ENCODE measurements at places on chromosomes 3 and 15.

GRCh38 chr3:70057426-70057825, 57.9 kb downstream of the SAMMSON start:
- no peak for DNase-seq

- DNase-seq: no peak
These were observed 22.7 kb downstream of the DGKG start for GRCh38 chr3:186339180-186339918.

- DNase-seq: no peak
These were observed 62.1 kb downstream of the MOBP start for GRCh38 chr3:39529577-39529976.

DNA sequence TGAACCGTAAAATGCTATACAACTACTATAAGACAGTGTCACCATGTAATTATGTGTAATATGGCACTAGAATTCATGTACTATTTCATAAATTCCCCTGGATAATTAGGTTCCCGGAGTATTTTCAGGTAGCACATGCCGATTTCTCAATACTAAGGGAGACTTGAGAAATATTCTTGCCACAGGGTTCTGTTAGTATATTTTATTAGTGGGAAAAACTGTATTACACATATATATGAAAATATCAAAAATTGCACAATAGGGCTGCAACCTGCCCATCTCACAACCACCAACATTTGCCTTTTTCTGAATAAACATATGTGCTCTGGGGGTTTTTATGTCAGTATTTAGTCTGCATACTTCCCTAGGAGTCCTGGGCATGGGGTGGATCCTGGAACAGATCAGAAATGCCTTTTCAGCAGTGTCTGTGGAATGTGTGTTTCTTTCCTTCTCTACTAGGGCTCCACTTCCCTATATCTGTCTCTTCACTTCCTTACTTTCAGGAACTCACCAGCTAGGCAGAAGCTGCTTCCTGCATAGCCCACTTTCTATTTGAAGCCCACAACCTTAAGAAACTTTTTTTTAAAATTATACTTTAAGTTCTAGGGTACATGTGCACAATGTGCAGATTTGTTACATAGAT, 87.5 kb downstream of the RPL39L start:
- DNase-seq: no peak

DNA sequence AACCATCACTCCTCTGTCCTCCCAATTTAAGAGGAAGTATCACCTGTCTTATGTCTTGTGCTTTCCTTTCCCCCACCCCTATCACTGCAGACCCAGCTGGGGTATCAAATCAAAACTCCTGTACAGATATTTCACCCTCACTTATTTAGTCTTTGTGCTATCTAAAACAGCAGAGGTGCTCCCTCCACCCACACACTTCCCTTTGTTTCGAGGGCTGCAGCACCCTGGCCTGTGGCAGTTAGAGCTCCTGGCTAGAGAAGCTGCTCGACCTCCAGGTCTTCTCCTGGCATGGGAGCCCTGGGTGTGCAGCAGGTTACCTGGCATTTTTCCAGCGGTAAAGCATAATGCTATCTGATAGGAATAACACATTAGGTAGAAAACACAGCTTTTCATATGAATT, 181.4 kb upstream of the BCL6 start:
- DNase-seq: no peak

- no peak for DNase-seq
These were observed 10.3 kb upstream of the LRRC31 start for GRCh38 chr3:169879845-169880575.

DNA sequence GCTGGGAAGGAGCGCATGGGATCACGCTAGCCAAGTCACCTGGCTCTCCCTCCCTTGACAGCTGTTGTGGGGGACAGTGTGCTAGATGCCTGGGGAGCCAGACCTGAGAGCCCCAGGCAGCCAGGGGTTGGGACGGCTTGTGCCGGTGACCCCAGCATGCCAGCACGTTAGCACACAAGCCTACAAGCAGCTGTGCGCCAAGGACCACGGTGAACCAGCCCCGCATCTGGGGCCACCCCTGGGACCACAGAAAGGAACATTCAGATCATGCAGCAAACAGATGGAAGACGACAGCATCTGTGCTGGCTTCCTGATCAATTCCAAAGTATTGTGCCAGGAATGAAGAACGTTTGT, 64.8 kb downstream of the NTRK3 start:
- DNase-seq: no peak

Measured in NCI-H187 treated with DMSO at 0.1 percent for 48 hours (cell line).